ENCODE measurements at places on chromosomes 11 and 22.

GRCh38 chr11:44593251-44593650 lies 27.8 kb downstream of the CD82 start:
- DNase-seq, result no peak

- no peak for DNase-seq
These were observed 695.7 kb downstream of the BRD1 start for GRCh38 chr22:49132009-49132408.

GRCh38 chr22:24688256-24688655 lies 85.3 kb downstream of the GGT1 start:
- DNase-seq, result no peak

DNA sequence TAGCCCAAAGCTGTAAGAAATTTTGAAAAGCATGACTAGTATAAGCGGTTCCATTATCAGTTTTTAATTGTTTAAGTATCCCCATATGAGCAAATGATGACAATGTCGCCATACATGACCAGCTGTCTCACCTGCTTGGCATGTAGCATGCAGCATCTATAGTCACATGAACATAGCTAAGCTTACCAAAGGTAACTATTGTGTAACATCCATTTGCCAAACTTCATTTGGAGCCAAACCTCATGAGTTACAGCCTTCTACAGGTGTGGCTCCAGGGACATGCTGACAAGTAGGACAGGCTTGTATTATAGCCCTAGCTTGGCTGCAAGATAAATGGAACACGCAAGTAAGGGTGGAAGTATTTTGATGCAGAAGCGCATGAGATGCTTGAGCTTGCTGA lies 30.4 kb downstream of the OR10A6 start:
- no peak for DNase-seq

- peak; percentile 91 for DNase-seq
These were observed 55.9 kb upstream of the BMAL1 start for GRCh38 chr11:13221722-13222121.

DNA sequence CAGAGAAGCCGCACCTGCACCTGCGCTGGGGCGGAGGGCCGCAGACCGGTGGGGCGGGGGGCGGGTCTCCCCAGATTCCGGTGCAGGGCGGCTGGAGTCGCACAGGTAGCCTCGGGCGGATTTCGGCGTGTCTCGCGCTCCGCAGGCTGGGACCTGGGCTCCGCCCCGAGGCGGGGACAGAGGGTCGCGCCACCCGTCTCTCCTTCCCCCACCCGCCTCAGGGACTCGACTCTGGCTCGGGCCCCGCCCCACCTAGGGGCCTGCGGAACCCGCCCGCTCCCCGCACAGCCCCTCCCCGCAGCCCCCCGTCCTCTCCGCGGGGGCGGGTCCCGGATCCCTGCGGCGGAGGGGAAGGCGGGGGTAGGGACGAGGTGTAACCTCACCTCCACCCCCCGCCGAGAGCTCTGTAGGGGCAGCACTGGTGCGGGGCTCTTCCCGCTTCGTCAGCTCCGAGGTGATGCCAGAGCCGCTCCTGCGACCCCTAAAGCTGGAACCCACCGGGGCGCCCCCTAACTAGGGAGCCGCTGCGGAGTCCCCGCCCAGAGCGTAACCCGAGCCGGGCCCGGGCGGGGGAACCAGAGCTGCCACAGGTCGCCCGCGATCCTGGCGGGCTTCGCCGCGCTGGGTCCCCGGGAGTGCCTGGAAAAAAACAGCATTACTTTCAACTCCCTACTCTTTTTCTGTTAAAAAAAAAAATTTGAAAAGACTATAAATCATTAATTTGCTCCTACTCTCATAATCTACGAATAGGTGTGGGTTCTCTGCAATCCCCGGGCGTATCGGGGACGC lies at the start of gene SLC29A2:
Gene SLC29A2 (minus strand): TSS at position 134 of the 789 bp plus-strand sequence. CDS start 169 bp downstream, outside the sequence.
- peak; percentile 88 for DNase-seq

DNA sequence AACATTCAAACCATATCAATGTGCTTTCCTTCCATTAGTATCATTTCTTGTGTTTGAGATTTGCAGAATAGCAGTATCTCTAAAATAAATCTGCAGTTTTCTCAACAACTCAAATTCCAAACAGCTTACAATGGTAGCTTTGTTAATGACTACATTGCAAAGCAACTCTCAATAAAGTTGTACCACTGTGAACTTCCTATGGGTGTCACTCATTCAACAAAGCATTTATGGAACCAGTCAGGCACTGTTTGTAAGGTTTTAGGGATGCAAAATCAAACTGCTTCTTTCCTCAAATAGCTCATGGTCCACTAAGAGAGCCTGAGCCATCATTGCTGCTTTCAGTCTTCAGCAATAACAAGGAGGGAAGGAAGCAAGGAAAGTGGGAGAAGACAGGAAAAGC lies 91.0 kb downstream of the CCDC83 start:
- no peak for DNase-seq

DNA sequence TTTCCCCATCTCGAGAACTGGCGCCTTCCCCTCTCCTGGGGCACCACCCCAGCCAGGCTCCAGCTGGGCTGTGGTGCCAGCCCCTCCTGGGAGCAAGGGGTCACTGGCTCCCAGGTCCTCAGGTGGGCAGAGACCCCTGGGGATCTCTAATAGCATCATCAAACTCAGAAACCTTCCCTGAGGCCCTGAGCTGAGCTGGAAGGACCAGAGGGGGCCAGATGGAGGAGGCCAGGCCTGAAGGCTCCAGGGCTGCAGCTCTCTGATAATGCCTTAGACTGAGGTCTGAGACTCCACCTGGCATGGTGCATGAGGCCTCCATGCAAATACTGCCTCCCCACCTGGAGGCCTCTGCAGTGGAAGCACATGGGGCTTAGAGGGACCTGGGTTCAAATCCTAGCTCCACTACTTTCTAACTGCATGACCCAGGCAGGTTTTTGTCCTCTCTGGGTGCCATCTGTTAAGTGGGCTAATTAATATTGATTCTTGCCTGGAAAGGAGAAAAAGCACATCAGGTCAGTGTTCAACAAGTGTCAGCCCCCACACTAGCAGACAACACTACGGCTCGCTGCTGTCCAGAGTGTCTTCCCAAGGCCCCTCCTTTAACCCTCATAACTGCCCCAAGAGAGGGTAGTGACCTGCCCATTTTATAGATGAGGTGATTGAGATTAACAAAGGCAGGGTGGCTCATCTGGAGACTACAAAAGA lies 1.5 kb downstream of the MAPK8IP1 start:
- DNase-seq, result no peak

DNA sequence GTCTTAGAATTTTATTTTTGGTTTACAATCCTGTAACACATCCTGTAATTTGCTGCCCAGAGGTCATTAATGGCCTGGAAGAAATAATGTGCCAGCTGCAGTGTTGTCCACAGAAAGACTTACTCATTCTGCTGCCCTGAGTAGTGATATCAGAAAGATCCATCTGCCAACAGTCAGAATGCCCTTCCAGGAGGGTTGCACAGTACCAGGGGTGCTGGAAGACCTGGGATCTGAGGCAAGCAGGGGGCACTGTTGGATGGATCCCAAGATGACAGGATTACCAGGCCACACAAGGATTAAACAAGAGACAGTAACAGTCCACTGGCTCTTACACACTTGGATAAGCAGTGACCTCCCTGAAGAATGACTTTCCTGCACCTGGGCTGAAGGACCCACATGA lies 93.8 kb upstream of the TOP3B start:
- DNase-seq, result no peak

DNA sequence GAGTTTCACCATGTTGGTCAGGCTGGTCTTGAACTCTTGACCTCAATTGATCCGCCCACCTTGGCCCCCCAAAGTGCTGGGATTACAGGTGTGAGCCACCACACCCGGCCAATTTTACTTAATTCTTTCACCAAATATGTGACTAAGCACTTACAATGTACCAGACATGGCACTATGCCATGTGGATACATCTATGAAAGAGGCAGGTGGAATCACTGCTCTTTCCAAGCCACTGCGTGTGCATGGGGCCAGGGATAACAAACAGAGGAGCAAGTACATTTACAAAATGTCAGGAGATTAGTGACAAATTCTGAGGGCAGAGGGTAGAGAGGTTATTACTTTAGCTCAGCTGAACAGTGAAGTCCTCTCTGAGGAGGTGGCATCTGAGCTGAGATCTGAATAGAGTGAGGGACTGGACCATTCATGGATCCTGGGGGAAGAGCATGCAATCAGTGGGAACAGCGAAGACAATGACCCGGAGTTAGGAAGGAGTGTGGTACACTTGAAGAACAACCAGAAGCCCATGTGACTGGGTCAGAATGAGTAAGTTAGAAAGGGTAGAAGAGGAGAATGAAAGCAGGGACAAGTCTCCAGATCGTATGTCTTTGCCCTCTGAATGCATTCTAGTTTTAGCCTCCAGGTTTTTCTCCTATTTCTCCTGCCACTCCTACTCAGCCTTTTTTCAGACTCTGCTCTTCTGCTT lies 38.3 kb upstream of the GRAMD1B start:
- no peak for DNase-seq

- DNase-seq, result no peak
These were observed 14.2 kb downstream of the CD3E start for GRCh38 chr11:118318581-118319336.

DNA sequence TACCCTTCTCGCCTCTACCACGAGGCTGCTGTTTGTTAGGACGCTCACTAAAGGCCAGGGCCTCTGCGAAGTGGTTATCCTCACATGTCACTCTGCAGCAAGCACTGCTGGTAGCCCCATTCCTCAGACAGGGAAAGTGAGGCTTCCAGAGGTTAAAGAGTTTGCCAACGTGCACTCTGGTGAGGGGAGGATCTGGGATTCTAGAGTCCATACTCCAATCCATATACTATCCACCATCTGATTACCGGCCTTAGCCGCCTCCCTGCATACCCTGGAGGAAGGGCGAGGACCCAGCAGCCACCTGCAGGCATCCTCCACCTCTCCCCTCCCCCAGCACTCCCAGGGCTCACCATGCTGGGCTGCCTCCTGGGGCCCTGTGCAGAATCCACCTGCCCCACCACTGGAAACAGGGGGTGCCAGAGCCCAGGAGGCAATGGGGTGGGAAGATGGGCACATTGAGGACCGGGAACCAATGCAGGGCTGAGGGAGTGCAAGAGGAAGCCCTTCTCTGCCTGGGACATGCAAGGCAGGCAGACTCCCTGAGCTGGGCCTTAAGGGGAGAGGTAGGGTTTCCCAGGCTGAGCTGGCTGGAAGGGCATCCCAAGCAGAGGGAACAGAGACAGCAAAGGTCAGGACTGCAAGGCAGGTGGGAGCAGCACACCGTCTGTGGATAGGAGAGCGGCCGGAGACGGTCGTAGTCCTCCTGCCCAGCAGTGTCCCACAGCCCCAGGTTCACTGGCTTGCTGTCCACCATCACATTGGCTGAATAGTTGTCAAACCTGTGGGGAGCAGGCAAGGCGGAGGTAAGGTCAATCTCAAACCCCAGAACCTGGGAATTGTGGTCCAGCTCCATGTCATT lies 11.7 kb downstream of the RAC2 start:
- no peak for DNase-seq

DNA sequence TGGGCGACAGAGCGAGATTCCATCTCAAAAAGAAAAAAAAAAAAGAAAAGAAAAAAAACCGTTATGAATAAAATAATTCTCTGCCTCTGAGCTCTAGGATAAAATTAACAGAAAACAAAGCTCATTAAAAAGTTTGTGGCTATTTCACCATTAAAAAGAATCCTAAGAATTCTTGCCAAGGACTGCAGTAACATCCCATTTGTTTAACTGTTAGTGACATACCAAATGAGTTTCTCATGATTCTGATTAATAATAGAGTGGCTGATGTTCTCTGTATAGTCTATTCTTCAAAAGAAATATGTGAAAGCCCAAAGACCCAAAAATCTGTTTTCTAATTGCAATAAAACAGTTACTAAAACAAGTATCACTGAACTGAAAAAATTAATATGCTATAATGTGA lies 19.7 kb downstream of the CLNS1A start:
- DNase-seq, result no peak

GRCh38 chr11:27467181-27467913 lies 5.2 kb downstream of the LGR4 start:
- no peak for DNase-seq

GRCh38 chr22:23221351-23221804 lies 41.1 kb downstream of the BCR start:
- DNase-seq, result no peak

GRCh38 chr11:97143463-97143862 lies 753.6 kb downstream of the JRKL start:
- DNase-seq, result no peak

DNA sequence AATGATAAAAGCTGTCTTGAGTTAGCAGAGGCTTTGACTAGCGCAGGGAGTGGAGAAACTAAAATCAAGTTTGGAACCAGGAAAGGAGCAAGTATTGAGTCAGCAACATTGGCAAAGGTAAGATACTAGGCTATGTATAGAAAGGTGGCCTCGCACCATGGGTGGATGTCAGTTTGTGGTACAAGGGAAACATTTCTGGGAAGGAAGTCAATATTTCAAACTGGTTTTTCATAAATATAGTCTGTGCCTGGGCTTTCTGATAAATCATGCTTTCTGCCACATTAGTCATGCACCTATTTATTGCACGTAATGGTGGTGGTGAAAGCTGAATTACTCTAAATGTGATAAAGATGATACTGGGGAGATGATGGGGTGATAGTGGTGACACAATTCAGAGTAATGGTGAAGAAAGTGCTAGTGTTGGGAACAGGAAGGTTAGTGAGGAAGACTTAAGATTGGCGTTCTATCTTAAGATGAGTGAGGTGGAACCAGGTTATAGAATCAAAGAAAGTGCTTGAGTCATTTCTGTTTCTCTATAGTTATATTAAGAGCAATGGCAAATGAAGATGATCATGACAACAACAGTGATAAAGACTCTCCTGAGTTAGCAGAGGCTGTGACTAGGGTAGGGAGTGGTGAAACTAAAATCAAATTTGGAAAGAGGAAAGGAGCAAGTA lies 729.0 kb downstream of the FAM181B start:
- no peak for DNase-seq

GRCh38 chr22:20776624-20777405 lies 2.9 kb downstream of the SERPIND1 start:
- peak; percentile 71 for DNase-seq

DNA sequence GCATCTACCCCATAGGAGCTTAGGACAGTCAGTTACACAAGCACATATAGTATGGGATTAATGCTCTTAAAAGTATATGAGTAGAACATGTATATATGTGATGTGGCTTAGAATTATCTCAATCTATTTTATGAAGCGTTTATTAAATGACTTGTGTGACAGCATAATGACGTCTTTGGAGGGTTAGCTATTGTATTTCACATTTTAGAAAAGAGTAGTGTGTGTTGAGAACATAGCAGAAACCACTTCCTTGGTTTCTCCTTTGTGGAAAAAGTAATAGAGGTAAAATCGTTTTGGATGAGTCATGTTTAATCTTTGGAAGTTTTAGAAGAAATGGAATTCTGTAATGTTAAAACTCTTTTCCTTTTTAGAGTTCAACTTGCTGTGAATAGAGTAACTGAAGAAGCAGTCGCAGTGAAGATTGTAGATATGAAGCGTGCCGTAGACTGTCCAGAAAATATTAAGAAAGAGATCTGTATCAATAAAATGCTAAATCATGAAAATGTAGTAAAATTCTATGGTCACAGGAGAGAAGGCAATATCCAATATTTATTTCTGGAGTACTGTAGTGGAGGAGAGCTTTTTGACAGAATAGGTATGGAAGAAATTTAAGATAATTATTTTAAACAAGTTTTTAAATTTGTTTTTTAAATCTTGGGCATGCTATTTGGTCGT lies 2.4 kb downstream of the CHEK1 start:
- DNase-seq, result no peak

All from DMS79 (cell line).